ENCODE measurements at places on chromosomes 1 and 21.

DNA sequence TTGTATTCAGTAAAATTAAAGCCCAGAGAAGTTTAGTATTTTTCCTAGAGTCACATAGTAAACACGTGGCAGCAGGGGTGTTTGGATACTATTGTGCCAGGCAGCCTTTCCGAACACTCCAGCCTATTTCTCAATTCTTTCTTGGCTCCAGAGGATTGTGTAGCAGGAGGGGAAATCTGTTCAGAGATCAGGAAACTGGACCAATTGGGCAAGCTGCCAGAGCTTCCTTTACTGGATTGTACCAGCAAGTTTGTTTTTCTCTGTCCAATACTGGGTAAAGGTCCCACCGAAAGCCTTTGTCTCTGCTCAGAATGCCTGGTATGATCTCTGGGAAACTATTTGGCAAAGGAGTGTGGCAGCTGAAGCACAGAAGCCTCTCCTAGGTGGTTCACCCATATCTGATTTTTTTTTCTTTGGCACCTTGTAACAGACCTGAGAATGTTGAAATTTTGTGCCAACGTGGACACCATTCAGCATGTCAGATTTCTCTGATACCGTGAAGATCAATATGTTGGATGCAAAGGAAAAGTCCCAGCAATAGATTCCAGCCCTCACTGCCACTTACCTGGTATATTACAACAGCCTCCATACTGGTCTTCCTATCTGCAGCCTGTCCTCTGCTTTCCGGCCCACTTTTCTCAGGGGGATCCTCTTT, 126.2 kb downstream of the FGGY start:
- DNase-seq: peak; percentile 43

- no peak for DNase-seq
Observed at GRCh38 chr1:69409731-69410456, 157.8 kb upstream of the LRRC7 start.

DNA sequence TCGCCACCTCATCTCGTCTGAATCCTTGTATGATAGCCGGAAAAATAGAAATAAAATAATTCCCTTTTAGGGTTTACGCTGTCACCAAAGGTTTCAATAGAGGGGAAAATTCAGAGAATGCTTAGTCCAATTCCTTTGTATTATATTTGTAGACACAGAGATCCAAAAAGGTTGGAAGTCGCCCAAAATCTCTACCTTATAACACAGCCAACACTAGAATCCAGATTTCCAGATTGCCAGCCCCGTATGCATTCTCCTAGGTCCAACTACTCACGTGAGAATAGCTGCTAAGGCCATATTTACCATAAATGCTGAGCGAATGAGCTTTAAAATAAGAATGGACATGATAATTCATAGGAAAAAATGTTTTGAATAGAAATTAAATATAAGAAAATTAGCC, 124.5 kb downstream of the KCNK1 start:
- no peak for DNase-seq

- no peak for DNase-seq
Observed at GRCh38 chr1:226696547-226696946, 42.5 kb downstream of the ITPKB start.

GRCh38 chr1:43664369-43664768, 14.4 kb downstream of the KDM4A start:
- no peak for DNase-seq

DNA sequence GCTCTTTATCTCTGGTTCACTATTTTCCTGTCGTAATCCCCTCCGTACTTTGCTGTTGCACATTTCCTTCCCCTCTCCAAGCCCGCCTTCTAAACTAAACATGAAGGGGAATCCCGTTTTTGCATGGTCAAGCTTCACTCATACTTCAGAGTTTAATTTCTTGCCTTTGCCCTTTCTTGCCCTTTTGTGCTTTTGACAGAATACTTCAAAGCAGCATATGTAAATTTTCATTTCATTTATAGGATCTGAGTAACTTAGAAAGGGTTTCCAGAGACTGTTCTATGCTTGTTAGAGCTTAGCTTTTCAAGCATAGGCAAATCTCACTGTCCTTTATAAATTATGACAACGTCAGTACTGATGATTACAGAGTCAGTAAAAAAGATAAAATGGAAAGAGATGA, 27.7 kb downstream of the SPATA45 start:
- peak; percentile 30 for DNase-seq

GRCh38 chr1:12722626-12723025, 6.7 kb downstream of the AADACL3 start:
- no peak for DNase-seq

DNA sequence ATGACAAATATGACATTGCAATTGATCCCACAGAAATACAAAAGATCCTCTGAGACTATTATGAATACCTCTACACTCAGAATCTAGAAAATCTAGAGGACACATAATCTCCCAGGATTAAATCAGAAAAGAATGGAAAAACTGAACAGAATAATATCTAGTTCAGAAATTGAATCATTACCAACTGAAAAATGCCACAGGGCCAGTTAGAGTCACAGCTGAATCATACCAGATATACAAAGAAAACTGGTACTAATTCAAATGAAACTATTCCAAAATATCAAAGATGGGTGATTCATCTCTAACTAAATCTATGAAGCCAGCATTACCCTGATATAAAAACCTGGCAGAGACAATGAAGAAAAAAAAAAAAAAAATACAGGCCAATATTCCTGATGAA, 149.3 kb downstream of the BRINP3 start:
- no peak for DNase-seq

DNA sequence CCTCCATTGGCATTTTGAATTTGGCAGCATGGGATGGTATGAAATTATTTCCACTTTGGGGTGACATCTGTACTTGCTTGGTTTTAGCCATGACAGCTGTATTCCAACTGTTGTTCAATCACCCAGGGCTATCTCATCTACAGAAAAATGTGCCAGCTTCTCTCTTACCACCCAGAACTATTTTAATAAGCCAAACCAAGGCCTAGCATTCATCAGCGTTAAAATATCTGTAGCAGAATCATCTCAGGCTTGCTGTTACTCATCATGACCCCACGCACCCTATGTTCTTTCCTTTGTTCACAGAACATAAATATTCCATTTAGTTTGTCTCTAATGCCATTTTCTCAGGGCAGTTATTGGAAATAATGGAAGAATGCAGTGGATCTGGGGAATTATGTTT, 49.8 kb downstream of the GIPC2 start:
- no peak for DNase-seq

DNA sequence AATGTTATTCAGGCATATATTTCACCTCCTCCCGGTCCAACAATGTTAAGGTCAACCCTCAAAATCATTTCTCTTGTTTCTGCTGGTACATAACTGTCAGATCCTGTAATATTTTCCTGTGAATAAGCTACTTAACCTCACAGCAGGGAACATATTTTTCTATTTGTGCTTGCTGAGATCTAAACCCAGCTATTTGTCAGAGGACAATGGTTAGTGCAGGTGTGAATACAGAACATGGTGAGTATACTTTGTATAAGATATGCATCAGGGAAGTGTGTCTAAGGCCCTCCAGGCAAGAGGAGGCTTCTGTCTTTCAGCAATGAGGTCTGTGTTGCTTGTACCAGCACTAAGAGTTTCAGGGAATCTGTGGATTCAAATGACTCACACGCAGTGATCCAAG, 970.6 kb downstream of the NCAM2 start:
- DNase-seq: no peak

GRCh38 chr21:41576013-41576615, 68.2 kb upstream of the TMPRSS2 start:
- DNase-seq: peak; percentile 72

DNA sequence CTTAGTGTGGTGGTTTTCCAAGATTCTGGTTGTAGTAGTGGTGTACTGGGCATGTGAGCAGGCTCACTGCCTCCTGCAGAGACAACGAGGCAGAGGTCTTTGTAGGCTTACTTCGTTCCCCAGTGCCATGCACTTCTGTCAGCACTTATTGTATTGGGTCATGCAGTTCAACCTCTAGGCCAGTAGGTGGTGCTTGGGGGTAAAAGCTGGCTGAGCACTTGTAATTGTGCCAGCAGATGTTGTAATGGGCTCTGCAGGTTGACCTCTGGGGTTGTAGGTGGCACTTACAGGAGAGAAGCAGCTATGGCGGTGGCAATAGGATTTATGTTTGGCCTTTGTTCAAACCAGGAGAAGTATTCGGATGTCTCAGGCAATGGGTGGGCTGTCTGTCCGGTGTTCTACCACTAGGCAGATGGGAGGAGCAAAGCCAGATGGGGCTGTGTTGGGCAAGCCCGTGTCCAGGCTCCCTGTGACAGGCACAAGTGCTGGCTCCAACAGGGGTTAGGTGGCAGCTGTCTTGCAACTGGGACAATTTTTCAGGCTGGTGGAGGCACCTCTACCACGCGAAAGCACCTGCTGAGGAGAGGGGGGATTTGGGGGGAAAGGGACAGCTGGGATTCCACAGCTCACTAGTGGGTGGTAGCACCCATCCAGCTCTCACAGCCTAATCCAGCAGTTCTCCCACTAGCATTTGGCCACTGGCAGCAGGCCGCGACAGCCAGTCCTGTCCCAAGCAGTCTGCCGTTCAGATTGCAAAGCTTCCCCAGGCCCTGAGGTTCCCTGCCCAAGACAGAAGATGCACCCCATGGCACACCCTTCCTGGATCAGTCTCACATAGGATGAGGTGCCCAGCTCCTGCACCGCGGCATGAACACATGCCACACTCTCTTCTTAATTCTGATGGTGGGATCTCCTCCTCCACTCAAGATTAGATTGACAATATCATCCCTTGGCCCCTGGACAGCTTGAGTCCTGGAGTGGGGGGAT, 274.5 kb downstream of the CTH start:
- peak; percentile 66 for DNase-seq

- DNase-seq: no peak
Observed at GRCh38 chr1:50699795-50700194, 260.3 kb downstream of the FAF1 start.

GRCh38 chr21:16800536-16801275, 712.1 kb upstream of the CXADR start:
- DNase-seq: no peak

DNA sequence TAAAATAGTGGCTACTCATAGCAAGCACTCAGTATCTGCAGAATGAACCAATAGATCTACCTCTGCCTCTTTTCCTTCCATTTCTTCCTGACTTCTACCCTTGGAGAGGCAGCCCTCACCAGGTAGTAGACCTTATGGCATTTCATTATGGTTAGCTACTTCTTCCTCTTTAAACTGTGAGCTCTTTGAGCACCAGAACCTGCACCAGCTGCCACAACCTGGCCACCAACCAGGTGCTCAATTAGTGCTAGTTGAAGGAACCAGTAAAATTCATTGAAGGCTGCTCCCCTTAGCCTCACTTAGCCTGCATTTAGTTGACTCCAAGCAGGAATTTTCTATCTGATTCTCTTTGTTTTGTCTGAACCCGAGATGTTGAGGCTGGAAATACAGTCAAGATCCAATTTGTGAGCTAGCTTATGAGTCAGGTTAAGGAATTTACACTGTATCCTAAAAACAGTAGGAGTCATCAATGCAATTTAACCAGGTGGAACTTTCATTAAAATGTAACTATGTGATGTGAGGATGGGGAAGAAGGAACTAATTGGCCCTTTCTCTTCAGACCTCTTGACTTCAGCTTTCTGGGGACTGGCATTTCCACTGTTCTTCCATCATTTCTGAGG, 81.5 kb upstream of the UBE2U start:
- DNase-seq: no peak

GRCh38 chr1:42144711-42145388, 8.4 kb upstream of the GUCA2B start:
- DNase-seq: no peak

DNA sequence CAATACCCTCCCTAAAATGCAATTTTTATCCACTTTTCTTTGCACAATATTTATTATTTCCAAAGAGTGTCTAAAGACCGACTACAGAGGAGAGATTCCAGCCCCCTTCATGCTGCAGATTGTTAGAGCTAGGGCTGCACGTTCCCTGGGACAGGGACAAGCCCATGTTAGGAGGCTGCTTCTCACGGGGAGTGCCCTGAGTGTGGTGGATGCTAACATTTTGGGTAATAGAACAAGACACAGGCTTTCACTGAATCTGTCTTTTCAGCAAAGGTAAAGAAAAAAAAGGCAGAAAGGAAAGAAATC, 125.4 kb downstream of the RIPK4 start:
- DNase-seq: no peak

DNA sequence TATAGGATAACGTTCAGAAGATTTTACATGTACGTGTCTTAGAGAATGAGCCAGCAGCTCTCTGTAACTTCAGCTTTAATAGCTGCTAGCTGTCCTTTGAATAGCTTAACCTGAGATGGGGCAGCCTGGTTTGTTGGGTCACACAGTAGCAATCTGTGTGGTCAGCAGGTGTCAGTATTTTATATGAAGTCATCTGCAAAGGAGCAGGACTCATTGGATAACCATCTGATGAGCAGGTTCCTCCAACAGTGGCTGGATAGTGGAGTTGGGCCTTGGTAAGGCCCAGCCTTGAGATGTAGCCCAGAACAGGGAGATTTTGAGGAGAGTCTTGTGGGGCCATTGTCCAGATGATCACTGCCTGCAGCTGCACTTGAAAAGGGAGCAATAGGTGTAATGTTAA, 6.4 kb downstream of the GSTM5 start:
- peak; percentile 49 for DNase-seq

DNA sequence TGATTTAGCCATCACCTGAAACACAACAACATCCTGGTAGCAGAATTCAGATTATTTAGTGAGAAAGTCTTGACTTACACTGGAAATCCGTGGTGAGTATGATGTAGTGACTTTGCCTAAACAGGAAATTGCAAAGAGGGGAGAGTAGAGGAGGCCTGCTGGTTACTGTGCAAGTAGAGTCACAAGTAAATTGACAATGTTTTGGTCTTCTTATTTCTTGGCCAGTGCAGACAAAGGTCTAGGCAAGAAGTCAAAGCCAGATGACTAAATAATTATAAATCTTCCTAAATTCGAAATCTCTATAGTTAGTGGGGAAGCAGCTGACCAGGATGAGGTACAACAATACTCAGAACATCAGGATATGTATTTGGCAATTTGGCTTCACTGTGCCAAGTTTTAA, 159.5 kb upstream of the KCTD3 start:
- no peak for DNase-seq

GRCh38 chr1:109786531-109787021, 22.9 kb upstream of the EPS8L3 start:
- DNase-seq: peak; percentile 83

GRCh38 chr1:215475796-215476481, 91.2 kb upstream of the KCTD3 start:
- no peak for DNase-seq

- DNase-seq: no peak
Observed at GRCh38 chr21:30707409-30707808, 11.2 kb downstream of the KRTAP21-3 start.

- DNase-seq: peak; percentile 5
Observed at GRCh38 chr1:198788561-198789064, 149.8 kb downstream of the PTPRC start.

DNA sequence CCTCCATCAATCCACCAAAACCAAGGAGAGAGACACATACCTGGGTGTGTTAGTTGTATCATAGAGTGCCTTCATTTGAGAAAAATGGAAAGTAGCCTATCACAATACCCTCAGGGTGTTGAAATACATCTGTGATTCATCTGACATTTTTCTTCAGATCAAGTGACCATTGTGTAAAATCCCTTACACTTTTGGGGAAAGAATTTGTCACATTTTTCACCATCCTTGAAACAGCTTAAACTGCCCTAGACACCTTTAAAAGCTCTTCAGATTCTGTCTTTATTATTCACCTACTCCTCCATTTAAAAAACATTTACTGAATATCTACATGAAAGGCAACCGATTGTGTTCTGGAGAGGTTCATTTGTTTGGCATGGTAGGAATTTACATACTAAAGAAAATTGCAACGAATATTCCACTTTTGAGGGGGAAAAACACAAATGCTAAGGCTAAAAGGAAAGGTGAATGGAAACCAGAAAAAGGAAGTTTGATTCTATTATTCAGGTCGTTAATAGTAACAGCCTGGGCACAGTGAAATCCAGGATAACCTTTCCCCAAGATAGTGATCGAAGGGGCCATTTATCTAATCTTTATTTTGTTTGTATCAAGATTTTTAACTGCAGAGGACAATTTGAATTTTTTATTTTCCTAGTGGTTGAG, 70.4 kb upstream of the SAMSN1 start:
- no peak for DNase-seq

Data from small intestine (tissue), 16 donors.